Omental fat pad (tissue), 4 donors: ENCODE measurements at places on chromosomes 2 and 18. TPM values are rescaled to one million over a fixed set of nuclear protein-coding genes. Genes with fewer than 3 reads are reported as not detected.

Gene EFHD1
- 21.7 TPM for total RNA-seq

DNA sequence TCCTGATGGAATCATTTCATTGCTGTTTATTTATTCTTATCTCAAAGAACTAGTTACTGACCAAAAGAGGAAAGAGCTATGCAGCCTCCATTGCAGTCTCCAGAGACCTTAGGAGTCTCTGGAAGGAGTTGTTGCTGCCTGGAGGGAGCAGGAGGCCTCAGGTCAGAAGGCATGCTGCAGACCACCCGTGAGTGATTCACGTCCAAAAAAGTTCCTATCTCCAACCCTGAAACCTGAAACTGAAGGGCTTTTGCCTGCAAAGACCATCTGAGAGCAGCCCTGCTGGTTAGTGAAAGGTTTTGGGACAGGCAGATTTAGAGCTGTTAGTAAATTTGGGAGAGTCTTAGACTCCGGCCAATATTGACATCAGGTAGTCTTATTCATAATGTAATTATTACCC, 29.1 kb downstream of the SLC25A52 start:
- no peak for DNase-seq

DNA sequence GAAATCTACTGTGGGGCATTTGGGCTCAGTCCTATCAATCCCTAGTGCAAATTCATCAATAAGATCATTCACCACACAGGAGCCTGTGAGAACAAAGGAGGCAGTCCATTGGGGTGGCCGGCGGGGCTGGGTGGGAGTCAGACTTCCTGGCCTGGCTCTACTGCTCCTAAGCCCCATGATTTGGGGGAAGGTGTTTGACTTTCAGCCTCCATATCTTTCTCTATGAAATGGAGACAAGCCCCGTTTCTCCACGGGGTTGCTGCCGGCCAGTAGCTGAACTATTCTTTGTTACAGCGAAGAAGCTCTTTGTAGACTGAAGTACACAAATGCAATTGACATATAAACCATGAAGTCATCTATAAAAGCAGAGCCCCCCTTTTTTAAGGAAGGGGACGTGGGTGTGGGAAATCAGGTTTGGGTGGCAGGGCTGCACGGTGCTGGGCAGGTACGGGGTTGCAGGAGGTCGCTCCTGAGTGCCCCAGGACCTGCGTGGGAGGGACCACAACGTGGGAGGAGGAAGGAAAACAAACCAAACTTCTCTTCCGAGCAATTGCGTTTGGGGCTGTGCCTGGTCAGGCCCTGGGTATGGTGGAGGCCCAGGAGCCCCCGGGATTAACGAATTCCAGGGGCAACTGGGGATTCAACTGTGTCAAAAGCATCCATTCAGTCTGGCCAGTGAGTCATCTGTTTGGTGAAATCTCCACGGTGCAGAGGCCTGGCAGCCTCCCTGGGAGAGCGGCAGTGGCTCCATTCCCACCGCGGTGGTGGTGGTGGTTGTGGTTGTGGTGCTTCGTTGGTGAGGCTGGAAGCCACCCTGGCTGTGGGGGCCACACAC, 18.2 kb downstream of the FBLN7 start:
- no peak for DNase-seq

Gene COBLL1
- 38.1 TPM for total RNA-seq

Gene ASB1
- 14.5 TPM for total RNA-seq

Gene BUB1
- total RNA-seq = 0.37 TPM

- no peak for DNase-seq
Measured at GRCh38 chr2:241491549-241492173, 16.7 kb downstream of the STK25 start.

Gene CRYGD
- total RNA-seq = not detected
